ENCODE measurements at places on chromosomes 2 and 18.

- DNase-seq: no peak
Observed at GRCh38 chr2:241772063-241772499, 4.5 kb upstream of the GAL3ST2 start.

GRCh38 chr18:65124633-65125032, 626.2 kb upstream of the CDH7 start:
- no peak for DNase-seq

DNA sequence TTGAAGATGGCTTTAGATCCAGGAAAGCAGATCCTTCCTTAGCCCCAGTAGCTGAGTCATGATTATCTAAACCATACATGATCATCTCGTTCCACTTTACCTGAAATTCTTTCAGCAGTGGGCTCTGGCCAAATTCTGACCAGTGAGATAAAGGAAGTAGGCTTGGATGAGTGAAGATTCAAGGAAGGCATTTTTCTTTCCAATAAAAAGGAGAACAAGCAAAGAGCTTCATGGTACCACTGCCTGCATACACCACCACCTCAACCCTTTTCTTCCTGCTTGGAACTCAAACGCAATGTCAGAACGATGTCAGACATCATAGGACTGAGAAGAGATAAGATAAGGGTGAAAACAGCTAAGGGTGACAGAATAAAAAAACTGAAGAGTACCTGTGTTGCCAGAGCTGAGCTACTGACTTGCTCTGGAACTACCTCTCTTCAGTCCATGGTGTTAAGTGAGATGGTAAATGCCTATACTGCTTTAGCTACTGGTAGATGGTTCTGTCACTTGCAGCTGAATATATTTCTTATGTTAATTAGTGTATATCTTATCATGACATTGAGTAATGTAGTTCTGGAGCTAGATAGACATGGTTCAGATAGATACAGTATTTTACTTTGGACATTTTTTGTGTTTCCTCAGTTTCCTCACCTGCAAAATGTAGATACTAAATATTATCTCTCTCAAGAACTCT, 58.7 kb upstream of the ACVR1 start:
- DNase-seq: no peak

DNA sequence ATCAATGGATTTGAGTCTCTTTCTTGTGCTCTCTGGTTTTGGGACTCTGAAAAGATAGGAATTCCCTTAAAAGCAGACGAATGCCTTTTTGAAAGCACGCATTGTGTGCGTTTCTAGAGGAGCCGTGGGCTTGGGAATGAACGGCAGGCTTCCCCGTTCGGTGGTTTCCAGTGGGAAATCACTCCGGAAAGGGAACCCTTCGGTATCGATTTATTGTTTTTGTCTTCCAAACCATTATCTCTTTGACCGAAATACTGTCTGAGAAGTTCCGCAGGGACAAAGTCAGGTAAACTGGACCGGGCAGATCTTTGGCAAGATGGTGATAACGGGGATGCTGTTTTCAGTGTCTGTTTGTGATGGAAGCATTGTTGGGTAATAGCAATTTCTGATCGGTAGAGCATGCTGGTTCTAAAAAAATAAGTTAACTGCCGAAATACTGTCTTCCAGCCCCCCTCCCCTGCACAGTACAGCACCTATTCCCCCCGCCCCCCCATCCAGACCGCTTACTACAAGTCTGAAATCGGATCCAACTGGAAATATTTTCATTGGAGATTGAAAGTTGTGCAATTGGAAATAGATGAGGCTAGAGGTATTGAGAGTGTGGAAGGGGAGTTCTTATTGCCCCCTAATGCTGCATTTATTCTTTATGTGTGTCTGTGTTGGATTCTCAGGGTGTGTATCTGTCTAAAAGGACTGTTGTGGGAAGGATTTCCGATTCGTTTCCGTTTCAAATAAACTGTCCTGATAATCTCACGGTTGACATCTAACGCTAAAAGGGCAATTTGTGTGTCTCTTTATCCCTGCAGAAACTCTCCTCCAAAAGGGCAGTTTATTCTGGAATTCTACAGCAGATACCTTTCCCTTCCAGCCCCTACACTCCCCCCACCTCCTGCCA, 635 bp downstream of the SETBP1 start:
- no peak for DNase-seq

GRCh38 chr2:102063487-102063911, 71.7 kb downstream of the IL1R2 start:
- DNase-seq: no peak

DNA sequence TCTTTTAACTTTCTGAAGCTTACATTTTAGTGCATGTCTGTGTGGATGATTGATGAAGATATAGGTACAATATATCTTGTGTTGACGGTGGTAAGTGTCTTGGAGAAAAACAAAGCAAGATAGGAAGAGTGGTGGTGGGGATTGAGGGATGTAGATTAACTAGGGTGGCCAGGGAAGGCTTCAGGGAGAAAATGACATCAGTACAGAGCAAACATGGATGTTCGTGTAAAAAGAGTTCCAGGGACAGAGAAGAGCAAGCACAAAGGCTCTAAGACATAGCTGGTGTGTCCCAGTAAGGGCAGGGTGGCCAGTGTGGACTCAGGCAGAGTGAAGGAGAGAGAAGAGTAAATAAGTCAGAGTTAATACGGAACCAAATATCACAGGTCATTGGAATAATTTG, 2.7 kb upstream of the CERS6 start:
- no peak for DNase-seq

DNA sequence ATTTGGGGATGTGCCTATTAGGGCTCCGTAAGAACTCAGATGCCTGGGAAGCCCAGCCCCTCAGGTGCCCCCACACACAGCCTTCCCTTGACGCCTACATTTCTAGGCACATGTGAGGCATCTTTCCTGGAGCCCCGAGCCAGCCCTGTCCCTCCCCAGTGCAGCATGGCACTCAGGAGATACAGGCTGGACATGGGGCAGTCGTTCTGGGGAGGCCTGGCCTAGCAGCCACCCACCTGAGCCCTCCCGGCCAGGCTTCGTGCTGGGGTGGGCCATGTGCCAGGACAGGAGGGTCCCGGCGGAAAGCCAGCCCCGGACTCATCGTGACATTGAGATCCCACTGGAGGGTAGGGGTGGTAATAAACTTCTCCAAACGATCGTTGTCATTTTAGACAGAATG, 15.2 kb downstream of the BOK start:
- DNase-seq: no peak

DNA sequence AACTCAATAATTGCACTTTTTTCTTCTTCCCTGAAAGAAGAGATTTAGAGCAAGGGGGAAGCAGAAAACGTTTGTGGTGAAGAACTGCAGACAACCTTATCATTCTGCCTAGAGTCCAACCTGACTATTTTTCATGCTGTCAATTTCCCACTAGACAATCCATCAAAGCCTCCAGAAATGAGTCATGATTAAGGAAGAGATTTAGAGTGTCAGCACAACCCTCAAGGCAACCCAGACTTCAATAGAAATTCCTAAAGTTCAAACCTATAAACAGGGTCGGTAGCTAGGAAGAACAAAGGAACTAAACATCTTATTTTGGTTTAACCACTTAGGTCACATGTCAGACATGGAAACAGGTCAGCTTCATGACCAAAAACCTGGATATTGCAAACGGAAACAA, 86.9 kb downstream of the SLC25A12 start:
- no peak for DNase-seq

DNA sequence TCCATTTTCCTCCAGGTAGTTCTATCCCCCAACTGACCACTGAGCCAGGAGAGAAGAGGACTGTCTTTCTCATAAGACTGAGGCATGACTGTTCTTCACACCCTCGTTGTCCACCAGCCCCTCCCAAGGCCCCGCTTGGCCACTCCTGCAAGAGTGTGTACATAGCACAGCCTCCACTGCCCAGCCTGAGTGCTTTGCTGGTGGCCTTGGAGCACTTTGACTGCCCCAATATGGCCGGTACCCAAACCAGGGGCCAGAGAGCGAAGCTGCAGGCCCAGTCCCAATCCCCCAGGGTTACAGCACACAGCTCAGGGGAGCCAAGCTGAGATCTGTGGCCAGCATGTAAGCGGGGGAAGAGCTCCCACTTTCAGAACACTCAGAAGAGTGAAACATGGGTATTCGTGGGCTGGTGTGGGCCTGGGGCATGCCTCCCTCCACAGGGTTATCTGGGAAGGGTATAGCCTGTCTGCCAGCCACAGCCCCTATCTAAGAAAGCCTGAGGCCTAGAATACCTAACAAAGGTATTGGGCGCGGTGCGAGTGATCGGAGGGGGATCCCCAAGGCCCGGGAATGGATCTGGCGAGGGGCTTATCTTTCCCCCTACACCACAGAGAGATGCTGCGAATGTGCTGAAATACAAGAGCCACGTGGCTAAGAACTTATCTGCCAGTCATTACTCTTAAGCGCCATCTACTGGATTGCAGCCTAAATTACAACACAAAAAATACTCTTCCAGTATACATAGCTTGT, 163.8 kb downstream of the WDPCP start:
- DNase-seq: no peak

GRCh38 chr2:234157817-234158588, 107.5 kb downstream of the SPP2 start:
- DNase-seq: no peak

- no peak for DNase-seq
Observed at GRCh38 chr2:126616606-126617069, 39.3 kb upstream of the GYPC start.

DNA sequence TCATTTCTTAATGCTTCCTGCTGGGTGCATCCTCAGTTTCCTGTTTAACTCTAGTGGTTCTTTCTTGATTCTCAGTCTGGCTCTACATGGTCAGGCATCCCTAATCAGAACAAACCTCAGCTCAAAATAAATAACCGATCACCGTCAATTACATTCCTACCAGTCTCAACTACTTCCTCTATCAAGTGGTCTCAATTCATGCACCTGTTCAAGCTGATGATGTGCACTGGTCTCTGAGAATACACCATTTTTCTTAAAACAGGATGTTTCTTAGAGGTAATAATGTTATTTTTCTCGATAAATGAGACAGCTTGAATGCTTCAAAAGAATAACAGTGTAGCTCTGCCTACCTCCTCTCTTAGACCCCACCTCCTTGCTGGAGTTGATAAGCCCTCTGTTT, 420.9 kb downstream of the SOCS6 start:
- DNase-seq: no peak

- no peak for DNase-seq
Observed at GRCh38 chr2:132392221-132392620, 24.4 kb upstream of the GPR39 start.

DNA sequence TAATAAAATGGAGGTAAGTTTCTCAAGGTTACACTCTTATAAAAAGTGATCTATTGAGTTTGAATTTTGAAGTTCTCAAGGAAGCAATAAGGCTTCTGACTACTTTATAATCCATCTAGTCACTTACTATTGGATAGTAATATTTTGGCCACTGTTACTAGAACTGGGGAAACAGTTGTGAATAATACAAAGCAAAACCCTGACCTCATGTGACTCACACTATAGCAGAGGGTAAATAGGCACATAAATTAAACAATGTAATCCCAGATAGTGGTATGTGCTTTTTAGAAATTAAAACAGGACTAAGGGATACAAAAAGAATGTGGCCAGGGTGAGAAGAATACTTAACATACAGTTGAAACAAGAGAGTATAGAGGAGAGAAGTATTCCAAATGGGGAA, 78.6 kb downstream of the CALCRL start:
- no peak for DNase-seq

DNA sequence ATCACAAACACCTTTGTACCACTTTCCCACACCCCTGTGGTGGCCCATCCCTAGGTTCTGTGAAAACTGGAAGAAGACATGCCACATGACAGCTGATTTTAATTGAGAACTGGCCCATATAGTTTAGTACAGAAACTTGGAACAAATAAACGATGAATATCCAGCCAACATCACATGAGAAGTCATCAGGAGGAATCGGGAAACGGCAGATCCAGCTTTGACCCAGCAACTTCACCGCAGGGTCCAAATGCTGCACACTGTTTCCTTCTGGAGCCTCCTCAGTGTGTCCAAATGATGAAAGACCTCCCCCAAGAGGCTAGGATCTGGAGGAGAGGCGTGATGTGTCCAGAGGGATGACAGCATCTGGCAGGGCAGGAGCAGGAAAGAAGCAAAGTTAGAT, 75.5 kb downstream of the COPS8 start:
- no peak for DNase-seq

DNA sequence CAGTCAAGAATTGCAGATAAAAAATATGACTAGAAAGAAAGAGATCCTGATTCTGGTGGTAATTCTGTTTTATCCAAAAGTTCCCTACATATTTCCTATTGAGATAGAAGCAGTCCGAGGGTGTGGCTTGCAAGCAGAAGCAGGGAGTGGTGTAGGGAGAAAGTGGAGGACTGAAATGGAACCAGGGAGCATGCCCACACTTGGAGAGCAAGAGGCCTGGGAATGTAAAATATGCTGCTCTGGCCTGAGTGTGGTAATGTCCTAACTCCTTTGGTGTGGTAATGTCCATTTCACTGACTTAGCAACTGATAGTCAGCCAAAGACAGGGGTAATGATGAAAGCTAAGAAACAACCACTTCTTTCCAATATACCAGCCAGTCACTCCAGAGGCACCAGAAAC, 30.1 kb upstream of the FMNL2 start:
- DNase-seq: no peak

GRCh38 chr2:142112757-142113221, 18.0 kb downstream of the LRP1B start:
- no peak for DNase-seq

DNA sequence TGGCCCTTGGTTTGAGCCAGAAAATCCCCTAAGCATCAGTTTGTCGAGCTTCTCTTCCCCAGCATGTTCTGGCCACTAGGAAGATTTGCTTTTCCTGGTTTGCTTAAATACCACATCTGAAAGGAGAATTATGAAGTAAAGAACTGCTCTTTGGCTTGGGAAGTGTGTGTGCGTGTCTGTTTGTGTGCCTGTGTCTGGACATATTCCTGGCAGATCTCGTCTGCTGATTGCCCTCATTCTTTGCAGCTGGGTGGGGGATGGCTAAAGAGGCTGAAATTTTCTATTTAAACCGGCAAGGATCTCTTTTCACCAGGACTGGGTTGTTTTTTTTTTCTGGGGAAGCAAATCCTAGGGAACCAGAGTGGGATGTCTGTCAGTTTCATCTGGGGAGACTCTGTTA, 57.3 kb upstream of the MBOAT2 start:
- DNase-seq: no peak

- no peak for DNase-seq
Observed at GRCh38 chr2:207478572-207478971, 51.2 kb upstream of the CREB1 start.

DNA sequence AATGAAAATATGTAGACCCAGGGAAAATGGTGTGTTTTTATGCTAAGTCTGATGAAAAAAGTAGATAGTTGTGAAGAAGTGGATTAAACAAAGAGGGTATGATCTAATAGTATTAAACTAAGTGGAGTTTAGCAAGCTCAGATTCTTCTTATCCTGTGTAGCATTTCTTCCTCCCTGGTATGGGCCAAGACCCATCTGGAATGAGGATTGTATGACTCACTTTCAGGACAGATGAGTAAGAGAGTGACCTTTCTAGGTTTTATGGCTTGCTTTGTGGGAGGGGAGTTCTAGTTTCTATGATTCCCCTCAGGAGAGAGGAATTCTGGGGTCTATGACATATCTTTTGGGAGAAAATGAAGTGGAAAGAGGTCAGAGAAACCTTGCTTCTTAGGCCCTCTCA, 550.1 kb downstream of the SPAG16 start:
- no peak for DNase-seq
